ENCODE measurements at places on chromosomes 12 and 14.

- no peak for DNase-seq
These were observed 199.8 kb downstream of the RBM19 start for GRCh38 chr12:113766131-113766878.

DNA sequence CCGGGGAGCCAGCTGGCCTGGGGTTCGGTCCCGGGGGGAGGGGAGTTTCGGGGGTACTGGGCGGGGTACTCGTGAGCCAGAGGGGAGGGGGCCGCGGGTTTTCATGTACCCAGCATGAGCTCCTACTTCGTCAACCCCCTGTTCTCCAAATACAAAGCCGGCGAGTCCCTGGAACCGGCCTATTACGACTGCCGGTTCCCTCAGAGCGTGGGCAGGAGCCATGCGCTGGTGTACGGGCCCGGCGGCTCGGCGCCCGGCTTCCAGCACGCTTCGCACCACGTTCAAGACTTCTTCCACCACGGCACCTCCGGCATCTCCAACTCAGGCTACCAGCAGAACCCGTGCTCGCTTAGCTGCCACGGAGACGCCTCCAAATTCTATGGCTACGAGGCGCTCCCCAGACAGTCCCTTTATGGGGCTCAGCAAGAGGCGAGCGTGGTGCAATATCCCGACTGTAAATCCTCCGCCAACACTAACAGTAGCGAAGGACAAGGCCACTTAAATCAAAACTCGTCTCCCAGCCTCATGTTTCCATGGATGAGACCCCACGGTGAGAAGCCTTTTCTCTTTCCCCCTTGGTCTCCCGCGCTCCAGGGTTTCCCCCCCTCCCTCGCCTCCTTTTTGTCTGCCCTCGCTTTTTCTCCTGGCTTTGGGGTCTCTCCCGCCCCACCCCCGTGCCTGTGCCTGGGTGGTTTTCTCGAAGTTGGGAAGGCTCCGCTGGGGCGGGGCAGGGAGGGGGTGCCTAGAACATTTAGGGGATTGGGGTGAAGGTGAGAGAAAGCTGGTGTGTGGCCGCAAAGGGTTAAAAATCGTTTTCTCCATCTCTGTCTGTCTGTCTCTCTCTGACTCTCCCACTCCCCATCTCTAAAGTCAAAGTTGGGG, 627 bp downstream of the HOXC8 start:
- no peak for DNase-seq

GRCh38 chr12:106945261-106945851, 10.4 kb upstream of the TMEM263 start:
- no peak for DNase-seq

DNA sequence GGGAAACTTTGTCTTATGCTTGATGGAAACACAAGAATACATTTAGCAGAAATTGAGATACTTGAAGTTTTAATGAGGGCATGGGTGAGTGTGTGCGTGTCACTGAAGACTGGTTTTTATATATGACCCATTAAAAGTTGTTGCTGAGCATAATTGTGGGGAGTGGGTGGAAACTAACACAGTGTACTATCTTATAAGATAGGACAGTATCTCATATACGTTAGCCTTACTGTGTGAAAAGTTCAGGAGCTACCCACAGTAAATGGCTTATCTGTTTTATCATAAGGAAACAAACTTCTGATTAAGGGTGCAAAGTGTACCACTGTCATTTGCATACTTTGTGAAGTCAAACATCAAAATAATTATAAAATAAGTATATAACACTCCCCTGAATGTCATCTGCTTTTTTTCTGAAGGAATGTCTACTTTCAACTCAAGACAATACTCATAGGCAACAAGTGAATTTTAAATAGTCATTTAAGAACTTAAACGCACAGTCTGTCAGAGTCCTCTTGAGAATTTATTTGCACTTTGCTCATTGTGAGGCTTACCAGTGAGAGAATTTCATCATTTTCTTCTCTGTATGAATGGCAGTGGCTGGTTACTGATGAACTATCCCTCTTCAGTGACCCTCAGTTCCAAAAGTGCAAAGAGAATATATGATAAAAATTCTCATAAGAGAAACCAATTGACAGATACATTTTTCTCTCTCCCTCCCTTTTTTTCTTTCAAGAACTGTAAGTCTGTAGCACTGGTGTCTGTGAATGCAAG, 4.2 kb downstream of the PDE3A start:
- no peak for DNase-seq

GRCh38 chr14:55530464-55530863, 49.5 kb upstream of the KTN1 start:
- no peak for DNase-seq

- peak; percentile 11 for DNase-seq
These were observed 46.6 kb downstream of the PPP2R5C start for GRCh38 chr14:101808020-101808641.

DNA sequence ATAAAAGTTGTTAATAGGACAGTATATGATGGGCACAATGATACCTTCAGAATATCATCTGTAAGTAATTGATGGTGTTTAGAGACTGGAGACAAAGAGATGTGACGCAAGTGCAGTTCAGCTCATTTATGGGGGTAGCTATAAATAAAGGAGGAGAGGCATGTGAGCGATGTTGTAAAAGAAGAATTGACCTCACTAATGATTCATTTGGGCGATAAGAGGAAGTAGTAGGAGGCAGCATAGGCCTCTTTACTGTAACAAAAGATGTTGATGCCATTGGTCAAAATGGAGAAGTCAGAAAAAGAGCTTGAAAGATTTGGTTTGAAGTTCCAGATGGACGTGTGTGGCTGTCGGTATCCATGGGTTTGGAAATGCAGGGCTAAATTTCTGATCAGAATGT, 70.0 kb downstream of the FLRT2 start:
- no peak for DNase-seq

- no peak for DNase-seq
These were observed 38.1 kb upstream of the GARIN2 start for GRCh38 chr14:67151082-67151666.

GRCh38 chr12:47312808-47313426, 233.2 kb upstream of the AMIGO2 start:
- no peak for DNase-seq

DNA sequence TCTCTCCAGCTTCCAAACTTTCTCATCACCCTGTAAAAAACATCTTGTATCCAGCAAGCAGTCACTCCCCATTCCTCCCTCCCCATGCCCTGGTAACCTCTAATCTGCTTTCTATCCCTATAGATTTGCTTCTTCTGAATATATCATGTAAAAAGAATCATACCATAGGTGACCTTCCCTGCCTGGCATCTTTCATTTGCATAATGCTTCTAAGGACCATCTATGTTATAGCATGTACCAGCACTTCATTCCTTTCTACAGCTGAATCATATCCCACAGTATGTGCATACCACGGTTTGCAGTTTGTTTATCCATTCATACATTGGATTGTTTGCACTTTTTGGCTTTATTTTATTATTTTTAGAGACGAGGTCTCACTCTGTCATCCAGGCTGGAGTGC, 22.9 kb upstream of the VPS37B start:
- DNase-seq = no peak

- peak; percentile 31 for DNase-seq
These were observed 72.2 kb downstream of the NOC4L start for GRCh38 chr12:132216354-132216987.

DNA sequence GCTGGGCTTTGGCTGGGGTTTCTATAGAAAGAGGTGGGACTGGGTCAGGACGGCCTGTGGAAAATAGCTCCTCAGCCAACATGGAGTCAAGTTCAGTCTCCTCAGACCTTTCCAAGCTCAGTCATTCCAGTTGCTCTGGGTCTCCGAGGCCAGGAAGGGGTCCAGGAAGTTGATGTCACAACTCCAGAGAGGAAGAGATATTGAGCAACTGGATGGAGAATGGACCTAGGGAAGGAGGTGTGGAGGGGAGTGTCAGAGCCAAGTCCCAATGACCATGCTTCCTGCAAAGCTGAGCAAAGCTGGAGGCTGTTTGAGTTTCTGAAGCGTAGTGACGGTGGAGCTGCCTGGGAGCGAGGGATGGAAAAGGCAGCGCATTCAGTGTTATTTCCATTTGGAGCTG, 86.1 kb downstream of the SLC24A4 start:
- DNase-seq = no peak

DNA sequence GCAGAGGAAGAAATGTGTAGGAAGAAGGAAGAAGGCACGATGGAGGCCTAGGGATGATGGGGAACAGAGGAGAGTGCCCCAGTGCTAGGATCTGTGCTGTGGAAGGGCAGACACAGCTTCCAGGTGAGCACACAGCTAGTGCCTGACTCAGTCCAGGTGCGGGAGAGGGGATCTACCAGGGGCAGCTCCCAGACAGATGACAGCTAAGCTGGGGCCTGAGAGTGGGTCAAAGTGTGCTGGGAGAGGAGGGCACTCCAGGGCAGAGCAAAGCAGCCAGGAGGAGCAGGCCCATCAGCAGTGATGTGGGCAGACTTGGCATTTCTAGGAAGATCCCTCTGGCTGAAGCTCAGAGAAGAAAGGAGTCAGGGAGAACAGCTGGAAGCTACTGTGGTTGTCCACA, 36.7 kb downstream of the LRTM2 start:
- no peak for DNase-seq

DNA sequence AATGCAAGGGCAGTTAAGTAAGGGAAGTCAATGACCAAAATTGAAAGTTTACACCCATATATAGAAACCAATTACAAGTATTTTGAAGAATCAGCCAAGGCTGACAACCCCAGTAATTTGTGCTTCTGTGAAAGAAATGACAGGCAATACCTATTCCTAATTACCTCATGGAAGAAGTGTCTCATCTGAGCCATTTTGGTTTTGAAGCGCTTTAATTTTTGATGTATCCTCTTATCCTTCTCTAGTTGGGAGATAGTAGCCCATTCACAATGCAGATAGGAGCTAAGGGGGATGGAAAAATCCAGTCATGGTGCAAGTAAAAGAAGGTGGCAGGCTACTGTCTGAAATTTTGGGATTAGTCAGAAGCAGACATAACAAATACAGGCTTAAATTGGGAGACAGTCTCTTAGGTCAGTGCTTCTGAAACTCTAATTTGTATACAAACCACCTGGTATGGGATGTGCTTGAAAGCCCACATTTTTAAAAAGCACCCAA, 30.4 kb upstream of the SUPT16H start:
- no peak for DNase-seq

GRCh38 chr14:94545131-94545841, 16.0 kb upstream of the SERPINA4 start:
- DNase-seq = no peak

- no peak for DNase-seq
These were observed 18.8 kb downstream of the SLC6A12 start for GRCh38 chr12:195156-195555.

DNA sequence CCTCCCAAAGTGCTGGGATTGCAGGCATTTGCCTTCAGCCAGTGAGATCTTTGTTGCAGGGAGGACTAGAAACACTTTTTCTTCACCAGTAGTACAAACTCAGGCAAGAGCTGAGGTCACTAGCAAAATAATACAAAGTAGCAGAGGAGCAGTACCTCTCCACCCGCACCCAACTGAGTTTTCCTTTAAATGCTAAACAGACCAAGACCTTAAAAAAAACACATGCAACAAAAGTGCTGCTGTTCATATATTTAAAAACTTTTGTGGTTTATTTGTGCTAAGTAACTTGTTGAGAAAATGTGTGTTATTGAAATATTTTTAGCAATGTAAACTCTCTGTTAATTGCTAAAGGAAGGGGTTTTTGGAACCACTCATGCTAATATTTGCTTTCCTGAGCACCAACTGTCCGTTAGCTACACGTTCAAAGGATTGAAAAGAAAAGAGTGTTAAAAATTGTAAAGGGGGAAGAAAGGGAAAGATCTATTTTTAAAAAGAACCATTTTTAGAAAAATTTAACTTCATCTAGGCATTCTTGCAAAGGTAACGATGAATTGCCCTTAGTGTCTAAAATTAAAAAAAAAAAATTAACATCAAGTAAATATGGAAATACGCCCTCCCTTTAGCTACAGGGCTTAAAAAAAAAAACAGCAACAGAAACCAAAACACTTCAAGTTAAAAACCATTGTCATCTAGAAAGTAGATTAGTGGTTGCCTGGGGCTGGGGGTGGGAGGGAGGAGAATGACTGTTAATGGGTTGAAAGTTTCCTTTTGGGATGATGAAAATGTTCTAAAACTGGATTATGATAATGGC, 114.0 kb upstream of the KRAS start:
- DNase-seq = no peak

DNA sequence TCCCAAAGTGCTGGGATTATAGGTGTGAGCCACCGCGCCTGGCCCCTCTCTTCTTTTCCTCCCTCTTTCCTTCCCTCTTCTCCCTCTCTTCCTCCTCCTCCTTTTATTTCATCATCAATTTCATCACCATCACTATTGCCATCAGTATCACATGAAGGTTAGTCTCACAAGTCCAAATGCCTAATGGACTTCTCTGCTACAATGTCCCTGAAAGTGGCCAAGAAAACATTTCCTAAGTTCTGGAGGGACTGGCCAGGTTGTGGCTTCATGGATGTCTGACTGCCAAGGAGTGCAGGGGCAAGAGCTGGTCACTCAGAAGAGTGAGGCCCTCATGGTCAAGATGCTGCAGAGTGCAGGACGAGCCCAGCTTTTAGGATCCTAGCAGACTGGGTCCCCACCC, 97.6 kb downstream of the SYNE3 start:
- no peak for DNase-seq

DNA sequence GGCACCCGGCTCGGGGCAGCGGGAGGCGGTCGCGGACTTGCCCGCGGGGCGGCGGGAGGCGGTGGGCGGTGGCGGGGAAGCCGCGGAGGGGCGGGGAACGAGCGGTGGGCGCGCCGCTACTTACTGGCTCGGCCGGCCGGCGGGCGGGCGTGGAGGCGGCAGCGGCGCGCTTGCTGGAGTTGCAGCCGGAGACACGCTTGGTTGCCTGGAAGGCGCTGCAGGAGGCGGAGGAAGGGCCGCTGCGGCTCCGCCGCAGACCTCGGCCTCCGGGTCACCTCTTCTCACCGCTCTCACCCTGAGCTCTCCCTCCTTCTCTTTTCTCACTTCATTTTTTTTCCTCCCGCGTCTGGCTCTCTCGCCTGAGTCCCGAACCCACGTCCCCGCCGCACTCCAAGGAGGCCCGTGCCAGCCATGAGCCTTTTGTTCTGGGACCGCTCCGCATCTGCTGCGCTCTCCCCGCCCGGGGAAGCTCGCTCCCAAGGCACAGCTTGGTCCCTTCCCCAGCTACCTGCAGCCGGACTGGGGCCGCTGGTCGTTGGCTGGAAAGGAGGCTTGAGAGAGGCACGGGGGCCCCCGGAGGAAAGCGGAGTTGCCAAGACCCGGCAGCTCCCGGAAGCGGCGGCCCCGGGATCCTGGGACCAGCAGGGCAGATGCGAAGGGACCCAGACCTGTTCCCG, 592 bp upstream of the KCNK10 start:
- peak; percentile 53 for DNase-seq

GRCh38 chr12:84810611-84811010, 102.0 kb downstream of the SLC6A15 start:
- DNase-seq = no peak

DNA sequence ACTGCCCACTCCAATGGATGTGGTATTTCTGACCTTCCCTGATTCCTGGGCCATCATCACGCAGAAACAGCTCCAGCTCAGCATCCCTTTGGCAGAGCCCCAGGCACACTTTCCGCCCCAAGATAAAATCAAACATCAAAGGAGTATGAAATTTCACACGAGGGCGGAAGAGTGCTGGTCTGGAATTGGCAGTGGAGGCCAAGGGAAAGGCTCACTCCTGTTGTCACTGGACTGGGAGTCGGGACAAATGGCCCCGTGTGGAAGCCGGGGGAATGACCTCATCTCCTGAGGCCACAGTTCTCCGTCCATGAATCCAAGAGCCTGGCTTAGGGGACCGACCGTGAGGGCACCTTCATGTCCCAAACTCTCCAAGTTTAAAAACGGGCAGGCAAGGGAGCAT, 40.9 kb downstream of the FZD10 start:
- no peak for DNase-seq

Data from substantia nigra (tissue), 51 donors.